ENCODE measurements at places on chromosomes 16 and 17. TPM values are rescaled to one million over a fixed set of nuclear protein-coding genes. Genes with fewer than 3 reads are reported as not detected.
A peak's percentile ranks its signal among the peaks of the same experiment; 100 is the strongest.

Gene KRT20
- 0.24 TPM for polyA plus RNA-seq

GRCh38 chr17:79354173-79354820 is 256.6 kb downstream of the RBFOX3 start:
- no peak for DNase-seq

- no peak for DNase-seq
Observed at GRCh38 chr16:57752581-57753447, 17.2 kb downstream of the KATNB1 start.

Gene MPP2
- 0.24 TPM for polyA plus RNA-seq

DNA sequence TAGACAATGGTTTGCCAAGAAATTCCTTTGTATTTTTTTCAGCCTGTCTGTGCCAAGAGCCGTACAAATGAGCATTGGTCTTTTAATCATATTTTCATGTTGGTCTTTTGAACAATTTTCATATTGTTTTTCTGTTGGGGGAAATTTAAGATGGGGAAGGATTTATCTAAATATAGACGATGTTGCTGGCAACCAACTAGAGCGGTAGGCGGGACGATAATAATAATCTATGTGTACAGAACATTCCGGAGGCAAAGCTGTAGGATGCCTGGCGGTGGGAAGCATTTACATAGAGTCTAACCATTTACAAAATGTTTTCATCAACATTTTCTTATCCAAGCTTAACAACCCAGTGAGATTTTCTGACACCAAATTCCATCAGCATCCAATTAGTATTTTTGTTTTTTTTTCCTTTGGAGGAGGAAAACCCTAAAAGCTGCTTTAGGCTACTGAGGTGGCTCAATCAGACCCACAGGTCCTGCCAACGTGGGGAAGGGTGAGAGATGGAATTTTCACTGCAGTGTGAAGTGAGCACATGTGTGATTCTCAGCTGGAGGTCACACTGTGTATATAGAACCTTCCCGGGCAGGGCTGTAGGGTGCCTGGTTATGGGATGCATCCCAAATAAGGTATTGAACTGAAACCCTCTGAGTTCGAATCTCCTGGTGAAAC is 11.7 kb upstream of the SEC14L1 start:
- peak; percentile 64 for DNase-seq

Gene CACNG1
- polyA plus RNA-seq, result 0.08 TPM

DNA sequence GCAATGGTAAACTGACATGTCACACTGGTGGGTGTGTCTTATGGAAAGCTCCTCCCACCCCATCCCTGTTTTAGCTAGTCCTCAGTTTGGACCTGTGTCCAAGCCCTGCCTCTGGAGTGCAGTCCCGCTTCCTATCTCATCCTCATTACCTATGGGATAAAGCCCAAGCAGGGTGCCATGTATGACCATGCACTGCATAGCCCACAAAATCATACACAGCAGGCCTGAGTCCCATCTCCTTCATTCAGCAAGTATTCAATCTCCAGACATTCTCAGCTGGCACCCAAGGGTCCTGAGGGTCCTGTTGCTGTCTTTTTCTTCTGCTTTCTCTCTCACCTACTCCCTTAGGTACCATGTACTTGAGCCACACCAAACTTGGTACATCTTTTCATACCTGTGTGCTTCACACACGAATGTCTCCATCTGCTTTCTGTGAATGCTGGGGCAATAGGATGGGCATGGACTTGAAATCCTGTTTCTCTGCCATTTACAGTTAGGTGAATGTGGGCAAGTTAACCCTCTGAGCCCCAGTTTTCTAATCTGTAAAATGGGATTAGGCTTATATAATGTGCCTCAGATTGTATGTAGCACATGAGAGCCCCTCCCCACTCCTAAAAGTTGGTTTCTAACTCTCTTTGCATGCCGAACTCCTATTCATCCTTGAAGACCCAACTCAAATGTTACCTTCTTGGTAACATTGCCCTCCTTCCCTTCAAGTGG is 28.5 kb downstream of the TNS4 start:
- DNase-seq, result no peak

Gene JMJD8
- polyA plus RNA-seq, result 67.5 TPM

GRCh38 chr16:79639576-79640311 is 39.2 kb upstream of the MAF start:
- DNase-seq, result no peak

- DNase-seq, result no peak
Observed at GRCh38 chr16:86459266-86459665, 51.1 kb upstream of the FOXF1 start.

DNA sequence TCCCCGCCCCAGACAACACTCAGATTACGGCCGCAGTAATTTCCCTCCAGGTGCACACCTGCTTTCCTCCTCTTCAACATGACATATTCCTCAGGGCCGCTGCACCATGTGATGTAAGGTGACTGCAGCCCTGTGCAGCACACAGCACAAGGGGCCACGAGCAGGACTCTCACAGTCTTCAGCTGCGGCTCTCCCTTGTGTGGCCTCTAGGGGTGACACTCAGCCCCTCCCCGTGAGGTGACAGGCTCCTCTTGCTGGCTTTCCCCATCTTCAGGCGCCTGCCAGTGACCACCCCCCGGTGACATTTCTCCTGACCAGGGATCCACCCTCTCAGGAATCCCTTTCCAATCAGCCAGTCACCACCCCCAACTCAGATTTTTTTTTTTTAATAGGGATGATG is 31.3 kb upstream of the ABCC3 start:
- no peak for DNase-seq

- DNase-seq, result no peak
Observed at GRCh38 chr17:16988749-16989229, 16.9 kb upstream of the TNFRSF13B start.

GRCh38 chr17:56694825-56695224 is 101.3 kb downstream of the NOG start:
- DNase-seq, result no peak
